WTC11 (cell line): ENCODE measurements at places on chromosomes 6 and 20.
A peak's percentile ranks its signal among the peaks of the same experiment; 100 is the strongest.

GRCh38 chr20:23656372-23656771 is 18.6 kb upstream of the CST3 start:
- no peak for DNase-seq

DNA sequence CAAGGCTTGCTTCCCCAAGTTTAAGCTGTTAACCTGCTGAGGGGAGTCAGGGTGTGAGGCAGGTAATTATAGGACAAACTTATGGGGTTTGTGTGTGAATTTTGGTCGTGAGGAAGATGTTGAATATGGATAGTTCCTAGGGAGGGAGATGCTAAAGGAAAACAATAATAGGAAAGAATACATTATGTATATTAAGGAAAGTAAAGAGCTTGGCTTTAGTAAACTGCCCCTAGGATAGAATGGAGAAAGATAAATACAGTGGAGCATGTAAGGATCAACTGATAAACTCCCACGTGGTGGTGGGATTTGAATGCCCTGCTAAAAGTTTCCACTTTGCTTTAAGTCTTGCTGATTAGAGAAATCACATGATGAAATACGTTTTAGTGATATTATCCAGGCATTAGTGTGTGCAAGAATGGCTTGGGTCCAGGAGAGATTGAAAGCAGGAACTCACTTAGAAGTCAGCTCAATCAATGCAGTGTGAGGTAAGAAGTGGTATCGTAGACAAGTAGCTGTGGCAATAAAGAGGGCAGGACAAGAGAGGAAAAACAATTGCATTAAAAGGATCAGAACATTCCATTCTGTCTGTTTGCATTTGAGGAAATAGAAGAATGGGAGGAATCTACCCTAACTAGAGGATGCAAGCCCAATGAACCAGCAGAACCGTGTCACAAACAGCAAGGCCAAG is 52.5 kb downstream of the RPS12 start:
- no peak for DNase-seq

GRCh38 chr6:96792561-96793190 is 44.6 kb downstream of the GPR63 start:
- DNase-seq: no peak

DNA sequence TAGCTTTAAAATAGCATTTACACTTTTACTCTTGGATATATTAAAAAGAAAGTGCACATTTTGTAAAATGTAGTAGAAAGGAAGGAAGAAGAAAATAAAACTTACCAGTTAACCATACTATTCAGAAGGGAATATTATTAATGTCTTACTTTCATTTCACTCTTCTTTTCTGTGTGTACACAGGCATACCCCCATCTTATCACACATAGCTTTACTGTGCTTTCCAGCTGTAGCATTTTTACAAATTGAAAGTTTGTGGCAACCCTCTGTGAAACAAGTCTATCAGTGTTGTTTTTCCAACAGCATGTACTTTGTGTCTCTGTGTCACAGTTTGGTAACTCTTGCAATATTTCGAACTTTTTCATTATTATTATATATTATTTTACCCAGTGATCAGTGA is 314.5 kb downstream of the UTRN start:
- DNase-seq: no peak

- DNase-seq: no peak
These were observed 294.2 kb upstream of the RSPO3 start for GRCh38 chr6:126824226-126824625.

DNA sequence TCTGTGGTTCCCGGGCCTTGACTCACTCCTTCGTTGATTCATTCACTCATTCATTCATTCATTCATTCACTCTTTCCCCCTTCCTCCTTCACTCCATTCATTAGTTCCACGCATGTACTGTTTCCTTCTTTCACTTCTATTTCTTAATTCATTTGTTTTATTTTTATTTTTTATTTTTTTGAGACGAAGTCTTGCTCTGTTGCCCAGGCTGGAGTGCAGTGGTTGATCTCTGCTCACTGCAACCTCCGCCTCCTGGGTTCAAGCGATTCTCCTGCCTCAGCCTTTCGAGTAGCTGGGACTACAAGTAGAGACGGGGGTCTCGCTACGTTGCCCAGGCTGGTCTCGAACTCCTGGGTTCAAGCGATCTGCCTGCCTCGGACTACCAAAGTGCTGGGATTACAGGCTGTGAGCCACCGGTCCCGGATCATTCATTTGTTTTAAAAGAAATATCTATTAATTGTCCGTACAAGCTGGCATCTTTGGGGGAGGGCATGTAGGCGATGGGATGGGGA is 427 bp upstream of the NFKBIE start:
- DNase-seq: no peak

DNA sequence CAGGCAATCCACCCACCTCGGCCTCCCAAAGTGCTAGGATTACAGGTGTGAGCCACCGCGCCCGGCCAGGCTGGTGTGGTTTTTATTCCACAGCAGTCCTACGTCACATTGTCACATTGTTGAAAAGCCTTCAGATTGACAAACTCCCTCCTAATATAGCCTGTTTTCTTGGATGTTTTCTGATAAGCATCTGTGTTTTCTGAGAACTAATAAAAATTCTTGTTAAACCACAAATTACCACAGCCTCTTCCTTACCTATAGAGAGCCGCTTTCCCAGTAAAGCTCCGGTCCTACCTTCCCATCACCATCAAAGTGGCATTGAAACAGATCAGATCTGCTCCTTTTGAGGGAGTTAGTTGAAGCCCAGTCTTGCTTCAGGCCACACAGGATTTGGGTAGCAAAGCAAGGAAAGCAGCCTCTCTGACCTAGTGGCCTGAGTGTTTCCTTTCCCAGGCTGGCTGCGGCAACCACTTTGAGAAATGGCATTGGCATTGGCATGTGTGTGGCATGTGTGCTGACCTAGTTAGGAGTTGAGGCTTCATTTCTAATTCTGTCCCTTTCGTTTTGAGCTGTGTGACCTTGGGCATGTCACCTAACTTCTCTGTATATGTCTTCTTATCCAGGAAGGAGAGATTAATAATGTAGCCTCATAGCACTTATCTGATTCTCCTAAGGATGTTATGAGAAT is 1.7 kb upstream of the PKIG start:
- DNase-seq: no peak

DNA sequence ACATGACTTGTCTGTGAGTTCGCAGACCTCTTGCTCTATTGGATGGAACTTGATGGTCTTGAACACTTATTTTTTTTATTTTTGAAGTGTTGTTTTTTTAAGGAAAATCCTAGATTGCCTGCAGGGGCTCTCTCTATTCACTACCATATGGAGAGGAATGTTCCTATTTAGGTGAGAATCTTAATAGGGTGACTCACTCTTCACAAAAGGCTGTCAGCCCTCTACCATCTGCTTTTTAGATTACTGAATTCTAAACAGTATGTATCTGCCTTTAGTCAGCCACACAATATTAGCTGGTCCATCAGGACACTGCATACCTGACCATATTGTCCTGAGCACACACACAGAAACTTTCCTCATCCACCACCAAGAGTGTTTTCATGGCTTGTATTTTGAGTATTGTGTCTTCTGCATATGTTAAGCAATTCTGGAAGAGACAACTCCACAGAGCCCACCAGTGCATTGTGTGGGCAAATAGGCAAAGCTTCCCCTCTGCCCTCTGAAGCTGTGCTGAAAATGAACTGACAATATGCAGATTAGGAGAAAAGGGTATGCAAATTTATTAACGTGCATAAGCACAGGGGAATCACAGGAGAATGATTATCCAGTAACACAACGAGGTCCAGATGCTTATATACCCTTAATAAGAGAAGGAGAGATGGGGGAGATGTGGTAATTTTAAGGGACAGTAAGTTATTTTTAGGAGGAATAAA is 6.6 kb upstream of the BTBD9 start:
- no peak for DNase-seq

DNA sequence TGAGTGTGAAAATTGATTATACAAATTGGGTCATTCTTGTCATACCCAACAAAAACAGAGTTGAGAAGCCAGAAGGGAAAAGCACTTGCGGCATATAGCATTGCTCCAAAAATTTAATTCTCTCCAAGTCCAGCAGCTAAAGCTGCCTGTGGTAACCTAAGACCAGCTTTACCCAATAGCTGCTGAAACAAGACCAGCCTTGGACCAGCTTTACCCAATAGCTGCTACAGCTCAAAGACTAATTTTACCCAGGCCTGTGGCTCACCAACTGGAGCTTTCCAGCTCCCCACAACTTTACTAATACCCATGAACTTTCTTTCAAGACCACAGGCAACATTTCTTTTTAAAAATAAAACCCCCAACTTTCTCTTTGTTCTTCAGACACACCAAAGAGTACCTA is 32.8 kb upstream of the ZNF133 start:
- no peak for DNase-seq

- DNase-seq: no peak
These were observed 17.3 kb downstream of the BPHL start for GRCh38 chr6:3135668-3136291.

- DNase-seq: no peak
These were observed 104.2 kb downstream of the AGPAT4 start for GRCh38 chr6:161169696-161170095.

DNA sequence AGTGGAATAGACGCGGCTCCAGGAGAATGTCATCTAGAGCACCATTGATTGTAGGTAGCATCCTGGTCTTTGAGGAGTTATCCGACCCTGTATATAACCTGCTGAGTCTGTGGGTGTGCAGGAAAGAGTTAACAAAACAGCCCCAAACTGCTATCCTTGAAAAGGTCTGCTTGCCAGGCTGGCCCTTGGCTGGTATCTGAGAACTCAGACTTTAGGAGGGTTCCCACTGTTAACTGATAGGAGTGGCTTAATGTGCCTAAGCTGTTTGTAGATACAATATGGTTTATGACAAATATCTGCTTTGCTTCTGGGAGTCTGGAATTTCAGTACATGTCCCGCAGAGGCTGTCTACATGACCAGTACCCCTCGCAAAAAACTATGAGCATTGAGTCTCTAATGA is 27.6 kb upstream of the MCUR1 start:
- no peak for DNase-seq

DNA sequence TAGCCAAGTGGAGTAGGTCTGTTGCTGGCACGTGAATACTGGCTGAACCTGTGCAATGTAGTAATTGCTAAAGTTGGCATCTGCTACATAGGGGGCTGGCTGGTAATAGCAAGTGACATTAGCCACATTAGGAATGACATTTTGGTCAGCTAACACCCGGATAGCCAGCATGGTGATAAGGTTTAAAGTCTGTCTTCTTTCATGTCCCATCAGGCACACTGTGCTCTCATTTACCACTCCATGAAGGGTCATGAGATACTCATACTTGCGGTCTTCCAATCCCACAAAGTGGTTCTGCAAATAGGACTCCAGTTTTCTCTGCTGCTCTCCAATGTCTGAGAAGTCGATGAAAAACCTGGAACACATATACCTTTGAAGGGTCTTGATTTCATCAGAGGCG is 2.8 kb downstream of the TENT5A start:
- DNase-seq: no peak

- DNase-seq: no peak
These were observed 109.7 kb upstream of the MMS22L start for GRCh38 chr6:97392735-97393134.

DNA sequence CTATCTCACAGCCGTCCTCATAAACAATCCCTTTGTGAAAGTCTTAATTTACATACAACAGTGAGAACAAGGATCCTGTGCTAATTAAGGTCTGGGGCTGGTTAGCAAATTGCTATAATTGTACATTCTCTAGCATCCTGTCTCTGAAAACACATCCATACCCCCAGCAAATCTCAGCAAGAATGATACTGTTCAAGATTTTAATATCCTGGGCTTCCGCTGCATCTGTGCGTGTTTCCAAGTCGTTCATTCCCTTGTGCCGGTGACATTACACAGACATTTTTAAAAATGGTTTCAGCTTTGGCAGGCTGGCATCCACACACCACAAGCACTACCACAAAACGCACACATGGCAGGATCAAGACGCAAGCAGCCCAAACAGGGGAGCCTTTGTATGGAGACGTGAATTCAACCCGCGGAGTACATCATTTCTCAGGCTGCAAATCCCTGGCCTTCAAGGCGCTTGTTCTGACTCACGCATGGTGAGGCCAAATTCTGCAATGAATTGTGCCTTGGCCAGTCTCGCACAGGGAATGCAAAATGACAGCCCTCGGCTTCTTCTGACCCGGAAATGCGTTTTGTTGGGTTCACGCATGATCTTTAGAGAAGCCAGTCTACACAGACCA is 20.3 kb downstream of the ZMYND8 start:
- DNase-seq: no peak

GRCh38 chr6:82370788-82371187 is 7.2 kb downstream of the TPBG start:
- no peak for DNase-seq

DNA sequence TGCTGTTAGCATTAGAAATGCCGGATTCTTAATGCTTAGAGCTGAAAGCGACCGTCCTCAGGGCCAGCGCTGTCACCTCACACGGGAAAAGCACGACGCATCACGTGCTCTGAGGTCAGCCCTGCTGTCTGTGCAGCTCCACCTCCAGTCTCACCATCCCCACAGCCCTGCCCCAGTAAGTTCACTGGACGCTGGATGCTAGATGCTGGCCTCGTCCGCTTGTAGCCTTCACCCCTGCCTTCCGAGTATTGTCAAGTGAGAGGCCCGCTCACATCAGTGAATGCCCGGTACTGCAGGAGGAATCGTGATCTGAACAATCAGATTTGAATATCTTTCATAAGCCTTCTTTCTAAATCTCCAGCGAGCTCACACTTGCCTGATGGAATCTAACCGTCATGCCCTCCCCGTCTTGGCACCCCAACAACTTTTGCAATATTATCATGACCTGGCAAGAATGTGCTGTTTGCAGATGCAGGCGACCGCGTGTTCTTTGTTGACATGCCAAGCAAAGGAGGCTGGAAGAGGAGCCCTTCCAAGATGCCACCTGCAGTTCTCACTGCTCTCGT is 64.9 kb downstream of the DLL1 start:
- no peak for DNase-seq

- no peak for DNase-seq
These were observed 190.2 kb downstream of the COL9A1 start for GRCh38 chr6:70112716-70113115.

GRCh38 chr20:21353236-21353635 is 44.1 kb downstream of the NKX2-4 start:
- DNase-seq: no peak

DNA sequence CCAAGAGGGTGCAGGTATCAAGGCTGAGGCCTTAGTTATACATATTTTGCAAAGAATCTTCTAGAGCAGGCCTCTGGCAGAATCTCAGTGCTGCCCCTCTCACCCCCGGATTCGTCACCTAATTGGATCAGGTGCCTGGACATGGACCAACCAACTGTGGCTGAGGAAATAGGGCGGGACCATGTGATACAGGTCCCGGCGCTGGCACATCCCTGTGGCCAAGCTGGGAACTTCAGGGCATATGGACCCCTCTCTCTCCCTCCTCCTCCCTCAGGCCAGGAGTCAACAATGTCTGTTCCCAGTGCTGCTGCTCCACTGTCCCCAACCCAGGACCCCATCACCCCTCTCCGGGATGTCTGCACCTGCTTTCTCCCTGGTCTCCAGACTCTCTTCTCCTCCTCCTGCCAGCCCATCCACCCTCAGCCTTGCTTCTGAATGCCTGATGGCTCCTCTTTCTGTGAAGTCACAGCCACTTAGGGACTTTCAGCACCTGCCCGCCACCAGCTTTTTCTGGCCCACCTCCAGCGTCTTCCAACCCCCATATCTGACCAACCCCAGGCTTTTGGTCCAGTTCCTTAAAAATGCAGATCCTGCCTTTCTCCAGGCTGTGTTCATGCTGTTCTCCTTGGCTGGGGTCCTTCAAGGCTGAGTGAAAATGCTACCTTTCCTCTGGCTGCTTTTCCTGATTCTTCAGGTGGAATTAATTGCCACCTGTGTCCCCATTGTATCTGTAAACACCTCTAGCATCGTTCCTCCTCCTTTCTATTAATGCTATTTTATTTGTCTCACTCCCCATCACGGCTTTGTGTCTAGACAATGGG is 19.0 kb upstream of the MLN start:
- peak; percentile 76 for DNase-seq

GRCh38 chr6:72748759-72749158 is 126.9 kb downstream of the KCNQ5 start:
- DNase-seq: no peak
